Spleen (tissue), 13 donors: ENCODE measurements at places on chromosomes 3 and 15. TPM values are rescaled to one million over a fixed set of nuclear protein-coding genes. Genes with fewer than 3 reads are reported as not detected.

CHST13 gene
- total RNA-seq: 2.4 TPM

ARRDC4 gene
- total RNA-seq: 24.2 TPM

DLL4 gene
- total RNA-seq: 17.0 TPM

GRCh38 chr3:193049935-193050334 lies 132.3 kb upstream of the MB21D2 start:
- no peak overlapping the region for H3K4me3 ChIP-seq
- H3K27me3 ChIP-seq: no peaks in the 10 kb centered on the region
- H3K36me3 ChIP-seq: no peaks in the 10 kb centered on the region
- H3K4me1 ChIP-seq: no peaks in the 10 kb centered on the region
- no peak for DNase-seq

DNA sequence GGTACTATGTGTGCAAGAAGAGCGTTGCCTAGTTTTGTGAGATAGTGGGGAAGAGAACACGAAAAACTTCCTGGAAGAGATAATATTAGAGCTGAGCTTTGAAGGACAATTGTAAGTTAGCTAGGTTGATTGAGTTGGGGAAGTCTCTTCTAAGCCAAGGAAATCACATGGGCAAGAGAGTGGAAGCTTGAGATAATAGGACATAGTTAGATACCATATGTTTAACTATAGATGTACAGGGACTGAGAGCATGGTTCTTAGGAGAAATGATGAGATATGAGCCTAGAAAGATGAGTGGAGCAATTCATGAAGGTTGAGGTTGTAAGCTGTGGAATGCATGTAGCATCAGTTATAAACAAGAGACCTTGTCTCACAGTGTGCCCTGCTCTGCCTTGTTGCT lies 30.1 kb upstream of the AQP9 start:
- H3K36me3 ChIP-seq: no peaks in the 10 kb centered on the region
- DNase-seq: no peak
- no peaks in the 10 kb centered on the region for H3K27me3 ChIP-seq
- H3K27ac ChIP-seq: no peak overlapping the region
